Stimulated activated CD4-positive, alpha-beta T cell treated with anti-CD3 and anti-CD28 coated beads, Interleukin-4, amount 100 ng/mL, for 4 hours (primary cell): ENCODE measurements at places on chromosomes 2 and 18.

DNA sequence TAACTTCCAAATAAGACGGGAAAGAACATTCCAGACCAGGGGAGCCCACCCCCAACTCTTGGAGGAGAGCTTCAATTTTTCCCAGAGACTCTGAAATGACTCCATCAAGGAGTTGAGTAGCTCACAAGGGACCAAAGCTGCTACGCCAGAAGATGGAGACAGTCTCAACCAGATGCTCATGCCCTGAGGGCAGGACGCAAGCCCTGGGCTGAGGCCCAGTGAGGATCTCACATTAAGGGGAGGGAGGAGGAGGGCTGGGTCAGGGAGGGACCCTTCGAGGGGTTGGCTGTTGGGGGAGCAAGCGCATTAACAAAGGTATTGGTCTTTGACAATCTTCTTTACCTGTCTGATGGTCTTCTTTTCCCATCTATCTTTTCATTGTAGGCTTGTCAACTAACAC lies 141.3 kb upstream of the SLC1A4 start:
- no peak for DNase-seq

DNA sequence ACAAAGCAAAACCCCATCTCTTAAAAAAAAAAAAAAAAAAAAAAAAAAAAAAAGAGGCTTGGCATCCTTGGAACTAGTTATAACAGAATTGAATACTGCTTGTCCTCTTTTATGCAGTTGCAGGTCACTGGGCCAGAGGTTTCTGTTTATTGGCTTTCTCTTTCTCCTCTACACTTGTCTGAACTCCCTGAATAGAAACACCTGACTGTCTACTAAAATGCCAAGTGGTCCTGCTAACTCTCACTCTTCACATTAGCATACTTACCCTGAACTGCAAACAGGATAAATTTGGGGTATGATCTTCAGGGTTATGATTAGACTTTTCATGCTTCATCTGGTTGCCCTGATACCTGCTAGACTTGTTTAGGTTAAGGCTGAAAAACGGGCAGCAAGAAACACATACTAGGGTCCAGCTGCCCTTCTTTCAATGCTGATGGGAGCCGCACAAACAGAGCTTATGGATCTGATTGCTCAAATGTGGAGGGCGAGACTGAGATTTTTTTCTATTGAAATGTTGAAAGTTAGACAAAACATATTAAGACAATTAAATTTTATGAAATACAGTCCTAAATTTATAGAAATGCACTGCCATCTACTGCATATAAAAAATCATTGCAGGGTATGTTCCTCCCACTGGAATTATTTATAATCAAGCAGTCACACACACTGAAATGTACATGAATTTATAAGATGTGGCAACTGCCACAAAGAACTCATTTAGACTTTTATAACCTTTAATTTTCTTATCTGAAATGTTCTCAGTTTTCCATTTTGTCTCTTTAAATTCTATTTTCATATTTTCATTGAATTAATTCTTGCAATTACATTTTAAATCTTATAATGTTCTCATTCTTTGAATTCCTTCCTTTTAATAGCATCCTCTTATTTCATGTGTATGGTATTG lies 40.8 kb downstream of the GTF3C3 start:
- DNase-seq = no peak

DNA sequence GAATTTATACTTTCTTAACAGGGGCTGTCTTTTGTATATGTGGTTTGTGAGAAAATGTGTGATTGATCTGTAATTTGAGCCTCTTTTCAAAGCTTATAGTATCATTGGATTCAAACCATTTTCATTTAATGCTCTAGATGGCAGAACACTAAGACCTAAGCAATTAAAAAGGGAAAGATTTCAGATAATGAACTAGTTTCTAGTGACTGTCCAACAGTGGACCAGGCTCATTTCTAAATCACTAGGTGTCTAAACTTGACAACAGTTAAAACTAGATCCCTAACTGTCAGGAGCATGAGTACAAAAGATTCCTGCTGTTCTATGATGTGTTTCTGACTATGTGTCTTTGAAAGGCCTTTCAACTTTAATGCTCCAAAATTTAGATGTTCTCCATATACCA lies 54.6 kb downstream of the ANKRD44 start:
- no peak for DNase-seq

- no peak for DNase-seq
Observed at GRCh38 chr2:36374585-36374984, 19.0 kb downstream of the CRIM1 start.

GRCh38 chr2:143132355-143132754 lies 3.1 kb downstream of the ARHGAP15 start:
- DNase-seq = no peak

- no peak for DNase-seq
Observed at GRCh38 chr2:178819992-178820391, 12.8 kb upstream of the TTN start.

DNA sequence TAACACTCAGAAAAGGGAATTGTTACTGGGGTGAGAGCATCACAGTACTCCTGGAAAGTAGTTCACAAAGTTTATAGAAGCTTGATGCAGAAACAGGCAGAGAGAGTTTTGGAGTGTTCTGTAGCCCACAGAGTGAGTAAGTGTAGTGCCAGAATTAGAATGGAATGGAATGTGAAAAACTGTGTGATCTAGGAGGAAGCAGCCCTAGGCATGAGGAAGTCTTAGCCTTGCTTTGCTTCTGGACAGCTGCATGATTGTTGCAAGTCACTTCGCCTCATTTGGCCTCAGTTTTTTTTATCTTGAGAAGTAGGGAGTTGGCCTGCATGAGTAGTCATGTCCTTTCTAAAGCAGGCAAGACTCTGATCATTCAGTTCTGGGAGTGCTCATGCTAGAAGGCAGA lies 10.9 kb downstream of the SERPINB12 start:
- DNase-seq = no peak

DNA sequence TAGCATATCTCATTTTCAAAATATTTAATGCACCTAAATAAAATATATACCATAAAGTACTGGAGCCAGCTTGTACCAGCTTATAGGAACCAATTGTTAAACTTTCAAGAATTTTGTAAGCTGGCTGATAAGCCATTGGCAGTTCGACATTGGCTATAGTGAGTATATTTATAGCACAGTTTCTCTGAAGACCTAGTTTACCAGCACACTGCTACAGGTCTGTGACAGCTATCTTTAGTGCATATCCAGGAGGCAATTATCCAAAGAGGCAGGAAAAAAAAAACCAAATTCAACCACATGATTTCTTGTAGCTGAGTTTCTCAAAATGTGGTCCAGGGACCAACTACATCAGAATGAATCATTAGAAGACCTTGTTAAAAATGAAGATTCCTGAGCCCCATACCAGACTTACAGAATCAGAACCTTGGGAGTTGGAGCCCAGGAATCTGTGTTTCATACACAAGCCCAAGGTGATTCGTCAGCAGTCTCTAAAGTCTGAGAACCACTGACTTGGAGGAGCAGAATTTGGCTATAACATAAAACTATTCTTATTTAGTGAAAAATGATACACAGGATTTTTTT lies 279.0 kb upstream of the NRP2 start:
- no peak for DNase-seq

- DNase-seq = no peak
Observed at GRCh38 chr2:121627525-121628050, 21.7 kb downstream of the CLASP1 start.

GRCh38 chr2:54499661-54500060 lies 43.5 kb downstream of the SPTBN1 start:
- DNase-seq = no peak

DNA sequence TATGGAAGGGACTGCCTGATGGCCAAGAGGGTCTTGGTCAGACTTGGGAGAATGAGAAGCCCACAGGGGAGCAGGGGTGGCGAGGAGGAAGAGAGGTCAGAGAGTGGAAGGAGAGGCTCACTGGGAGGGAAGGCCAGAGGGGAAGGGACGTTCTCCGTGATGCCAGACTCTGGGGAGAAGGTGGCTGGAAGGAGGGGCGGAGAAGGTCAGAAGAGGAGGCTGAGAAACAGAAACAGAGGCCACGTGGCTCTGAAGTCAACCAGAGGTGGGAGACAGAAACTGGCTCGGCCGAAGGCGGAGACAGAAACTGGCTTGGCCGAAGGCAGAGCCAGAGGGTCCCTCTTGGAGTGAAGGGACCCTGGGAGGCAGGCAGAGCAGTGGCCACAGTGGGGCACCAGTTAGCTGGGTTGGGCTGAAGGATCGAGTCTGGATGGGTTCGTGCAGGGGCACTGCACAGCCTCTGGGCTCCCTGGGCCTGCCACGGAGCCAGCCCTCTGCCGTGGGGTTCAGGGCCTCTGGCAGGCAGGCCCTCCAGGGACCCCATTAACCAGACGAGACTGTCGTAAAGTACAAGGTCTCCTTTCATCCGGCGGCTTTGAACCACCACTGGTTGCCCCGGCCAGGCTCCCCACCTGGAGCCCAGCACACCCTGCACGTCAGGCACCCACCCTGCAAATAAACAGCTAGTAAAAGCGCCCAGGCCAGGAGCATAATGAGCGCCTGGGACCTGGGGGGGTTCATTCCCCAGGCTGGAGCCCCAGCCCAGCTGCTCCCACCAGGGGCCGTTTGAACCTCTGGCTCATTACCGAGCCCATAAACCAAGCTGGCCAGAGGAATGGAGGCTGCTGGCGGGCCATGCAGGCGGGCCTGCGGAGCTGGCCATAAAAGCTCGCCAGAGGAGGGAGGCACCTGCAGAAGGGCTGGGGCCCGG lies 218.8 kb downstream of the DYSF start:
- no peak for DNase-seq

DNA sequence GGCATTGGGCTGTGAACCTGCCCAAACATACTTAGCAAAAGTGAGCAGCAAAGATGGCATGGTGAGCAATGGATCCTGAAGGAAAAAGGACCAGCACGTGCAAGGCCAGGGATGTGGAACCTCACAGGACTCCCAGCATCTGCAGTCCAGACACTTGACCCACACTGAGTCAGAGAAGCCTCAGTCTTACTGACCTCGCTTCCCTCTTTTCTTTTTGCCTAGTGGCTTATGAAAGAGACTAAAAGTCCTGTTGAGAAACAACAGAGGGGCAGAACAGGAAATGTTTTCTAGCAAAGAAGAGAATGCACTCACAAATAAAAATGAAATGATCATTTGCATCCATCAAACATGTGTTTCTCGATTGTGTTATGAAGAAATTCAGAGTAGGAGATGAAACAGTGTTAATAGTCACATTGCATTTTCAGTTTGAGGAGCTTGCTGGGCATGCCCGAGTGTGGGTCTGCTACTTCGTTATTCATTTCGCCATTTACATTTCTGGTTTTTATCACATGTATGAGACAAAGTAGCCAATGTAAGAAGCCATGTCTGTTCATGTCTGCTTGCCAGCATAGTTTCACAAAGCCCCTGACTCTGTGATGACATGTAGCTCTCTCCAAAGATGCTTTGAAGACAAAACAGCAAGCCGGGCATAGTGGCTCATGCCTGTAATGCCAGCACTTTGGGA lies 118.4 kb downstream of the INO80D start:
- DNase-seq = no peak

DNA sequence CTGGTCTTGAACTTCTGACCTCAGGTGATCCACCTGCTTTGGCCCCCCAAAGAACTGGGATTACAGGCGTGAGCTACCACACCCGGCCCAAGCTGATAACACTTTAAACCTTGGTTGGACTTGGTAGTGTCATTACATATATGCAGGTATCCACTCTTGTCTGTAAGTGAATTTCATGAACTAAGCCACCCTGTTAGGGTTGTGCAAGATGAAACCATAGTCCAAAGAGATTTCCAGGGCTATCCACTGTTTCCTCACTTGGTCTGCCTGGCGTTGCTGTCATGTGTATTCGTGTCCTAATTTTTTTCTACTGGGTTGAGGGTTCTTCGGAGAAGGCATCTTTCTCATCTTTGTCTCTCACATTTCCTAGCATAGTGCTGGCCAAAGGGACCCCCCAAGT lies 203.0 kb downstream of the CAMKMT start:
- no peak for DNase-seq

DNA sequence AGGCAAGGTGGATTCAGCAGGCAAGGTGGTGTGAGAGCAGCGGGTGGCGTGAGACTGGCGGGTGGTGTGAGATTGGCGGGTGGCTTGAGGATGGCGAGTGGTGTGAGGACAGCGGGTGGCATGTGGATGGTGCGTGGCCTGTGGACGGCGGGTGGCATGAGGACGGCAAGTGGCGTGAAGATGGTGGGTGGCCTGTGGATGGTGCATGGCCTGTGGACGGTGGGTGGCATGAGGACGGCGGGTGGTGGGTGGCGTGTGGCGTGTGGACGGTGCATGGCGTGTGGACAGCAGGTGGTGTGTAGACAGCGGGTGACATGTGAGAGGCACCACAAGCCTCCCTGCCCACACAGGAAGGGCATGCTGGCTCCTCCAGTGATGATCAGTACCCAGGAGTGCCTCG lies 186.9 kb upstream of the SALL3 start:
- no peak for DNase-seq
